Mesendoderm (in vitro differentiated cells): ENCODE measurements at places on chromosomes 3 and 15.
A peak's percentile ranks its signal among the peaks of the same experiment; 100 is the strongest.

- DNase-seq, result no peak
Observed at GRCh38 chr15:92473756-92474155, 80.1 kb downstream of the ST8SIA2 start.

- DNase-seq, result peak; percentile 8
Observed at GRCh38 chr3:61268644-61269043, 17.4 kb upstream of the FHIT start.

DNA sequence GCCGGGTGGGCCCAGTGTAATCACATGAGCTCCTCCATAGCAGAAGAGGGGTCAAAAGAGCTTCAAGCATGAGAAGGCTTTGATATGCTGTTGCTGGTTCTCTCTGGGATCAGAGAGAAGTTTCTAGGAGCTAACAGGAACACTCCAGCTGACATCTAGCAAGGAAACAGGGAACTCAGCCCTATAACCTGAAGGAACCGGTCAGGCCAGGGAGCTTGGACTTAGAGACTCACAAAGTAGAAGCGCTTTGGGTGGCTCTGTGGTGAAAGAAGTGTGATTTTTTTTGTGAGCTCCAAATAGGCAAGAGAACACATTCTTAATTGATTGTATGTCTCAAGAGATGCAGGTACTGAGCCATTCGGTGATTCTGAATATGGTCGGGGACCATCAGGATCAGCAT is 26.2 kb upstream of the EPHB1 start:
- no peak for DNase-seq

GRCh38 chr3:23916152-23916885 is 471 bp downstream of the NKIRAS1 start:
- DNase-seq, result no peak

DNA sequence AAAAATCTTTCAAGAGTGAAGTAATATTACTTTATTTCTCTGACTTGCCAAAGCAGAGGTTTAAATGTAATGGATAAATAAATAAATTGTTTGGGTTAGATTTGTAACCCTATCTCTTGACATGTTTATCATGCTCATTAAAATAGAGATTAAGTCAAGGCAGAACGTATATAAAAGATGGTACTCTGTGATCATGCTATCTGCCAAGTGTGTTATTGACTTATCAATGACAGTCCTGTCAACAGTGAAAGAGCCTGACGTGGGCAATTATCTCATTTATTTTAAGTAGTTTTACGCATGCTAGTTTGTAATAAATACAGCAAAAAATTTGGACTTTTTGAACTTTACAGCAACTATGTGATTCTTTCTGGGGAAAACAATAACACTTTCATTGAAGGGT is 43.7 kb downstream of the PROS1 start:
- no peak for DNase-seq

GRCh38 chr3:193822492-193823212 is 229.6 kb downstream of the OPA1 start:
- DNase-seq, result no peak

DNA sequence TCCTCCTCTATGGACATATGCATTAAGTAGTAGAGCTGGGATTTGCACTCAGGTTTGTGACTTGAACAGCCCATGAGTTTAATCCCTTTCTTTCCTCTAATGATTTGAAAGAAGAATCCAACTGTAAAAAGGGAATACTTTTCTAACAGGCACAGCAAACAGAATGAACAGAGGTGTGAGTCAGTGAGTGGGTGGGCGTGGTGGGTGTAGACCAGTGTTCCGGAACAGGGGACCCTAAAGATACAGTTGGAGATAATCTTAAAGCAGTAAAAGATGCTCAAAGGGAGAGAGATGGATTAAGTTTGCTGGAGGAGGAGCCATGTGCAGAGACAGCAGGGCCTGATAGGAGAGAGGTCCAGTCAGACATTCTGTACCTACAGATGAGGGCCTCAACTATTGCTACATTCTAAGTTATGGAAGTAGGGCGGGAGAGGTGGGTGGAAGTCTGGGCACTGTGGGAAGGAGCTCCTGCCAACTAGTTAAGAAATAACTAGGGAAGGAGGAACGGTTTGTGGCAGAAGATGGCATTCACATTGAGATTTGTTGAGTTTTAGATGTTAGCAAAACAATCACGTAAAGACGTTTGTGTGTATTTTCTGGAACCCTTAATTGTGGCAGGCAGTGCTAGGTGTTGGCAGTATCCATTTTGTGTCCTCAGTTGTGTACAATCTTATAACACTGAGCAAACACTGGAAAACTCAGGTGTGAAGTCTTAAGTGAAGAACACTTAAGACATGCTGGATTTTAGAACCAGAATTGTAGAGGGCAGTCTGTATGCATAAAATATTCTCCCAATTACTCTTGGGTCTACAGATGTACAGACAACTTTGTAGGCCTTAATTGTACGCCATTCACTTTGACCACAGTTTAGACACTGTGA is 511.0 kb downstream of the GRM7 start:
- no peak for DNase-seq
